Pericardium fibroblast (primary cell): ENCODE measurements at places on chromosomes 1 and 21. TPM values are rescaled to one million over a fixed set of nuclear protein-coding genes. Genes with fewer than 3 reads are reported as not detected.

ARMH1 gene
- total RNA-seq = 3.3 and 6.4 TPM in 2 replicates

POTED gene
- total RNA-seq = not detected in 2 replicates

PRAMEF10 gene
- total RNA-seq = not detected in 2 replicates

COL6A1 gene
- total RNA-seq = 5,409 and 5,608 TPM in 2 replicates

PRELP gene
- 0.26 and 3.6 TPM in 2 replicates for total RNA-seq

CLCA4 gene
- not detected in 2 replicates for total RNA-seq

ANGPTL1 gene
- total RNA-seq = 43.1 and 77.5 TPM in 2 replicates

S100A9 gene
- total RNA-seq = 0.82 TPM in 1 of 2 replicates, not detected in the other

ZNF683 gene
- not detected in 2 replicates for total RNA-seq

FOXO6 gene
- total RNA-seq = 0.47 TPM in 1 of 2 replicates, not detected in the other

SAMD13 gene
- total RNA-seq = 1.2 and 1.8 TPM in 2 replicates

C1orf185 gene
- total RNA-seq = not detected in 2 replicates

HEYL gene
- total RNA-seq = 0.85 and 1.1 TPM in 2 replicates

TOE1 gene
- total RNA-seq = 5.0 and 7.5 TPM in 2 replicates

CACNA1S gene
- total RNA-seq = 0.94 TPM in 1 of 2 replicates, not detected in the other

KLHL17 gene
- 9.7 and 11.6 TPM in 2 replicates for total RNA-seq

KIAA0040 gene
- total RNA-seq = 0.26 and 0.58 TPM in 2 replicates
